Karpas-422 (cell line): ENCODE measurements at places on chromosomes 13 and 19.
A peak's percentile ranks its signal among the peaks of the same experiment; 100 is the strongest.

GRCh38 chr13:110627761-110628476 lies 12.6 kb downstream of the NAXD start:
- no peak for DNase-seq

GRCh38 chr19:51016798-51017683 lies 2.5 kb downstream of the KLK10 start:
- no peak for DNase-seq

DNA sequence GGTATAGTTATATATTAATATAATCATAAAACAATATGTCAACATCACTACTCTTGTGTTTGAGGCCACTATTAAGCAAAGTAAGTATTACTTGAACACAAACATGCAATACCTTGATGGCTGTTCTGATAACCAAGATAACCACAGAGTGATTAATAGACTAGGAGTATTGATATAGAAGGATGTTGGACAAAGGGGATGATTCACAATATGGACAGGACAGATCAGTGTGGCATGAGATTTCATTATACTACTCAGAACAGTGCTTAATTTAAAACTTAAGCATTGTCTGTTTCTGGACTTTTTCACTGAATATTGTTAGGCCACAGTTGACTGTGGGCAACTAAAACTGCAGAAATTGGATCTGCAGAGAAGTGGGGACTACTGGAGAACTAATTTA lies 384.2 kb downstream of the SLITRK1 start:
- no peak for DNase-seq

DNA sequence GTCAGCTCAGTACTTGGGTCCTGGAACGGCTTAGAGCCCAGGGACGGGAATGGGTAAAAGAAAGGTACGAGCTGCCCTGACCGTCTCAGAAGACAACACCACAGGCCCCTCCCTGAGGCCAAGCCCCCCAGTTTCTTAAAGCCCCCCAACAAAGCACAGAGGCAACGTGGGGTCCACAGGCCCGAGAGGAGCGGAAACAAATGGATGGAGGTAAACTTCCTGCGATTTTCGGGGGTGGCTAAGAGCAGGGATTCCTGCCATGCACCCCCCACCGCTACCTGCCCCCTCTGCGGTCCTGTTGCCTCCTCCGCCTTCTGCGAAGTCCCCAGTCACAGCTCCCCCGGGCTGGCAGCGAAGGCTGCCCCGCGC lies 48.2 kb downstream of the PTPRS start:
- peak; percentile 73 for DNase-seq

DNA sequence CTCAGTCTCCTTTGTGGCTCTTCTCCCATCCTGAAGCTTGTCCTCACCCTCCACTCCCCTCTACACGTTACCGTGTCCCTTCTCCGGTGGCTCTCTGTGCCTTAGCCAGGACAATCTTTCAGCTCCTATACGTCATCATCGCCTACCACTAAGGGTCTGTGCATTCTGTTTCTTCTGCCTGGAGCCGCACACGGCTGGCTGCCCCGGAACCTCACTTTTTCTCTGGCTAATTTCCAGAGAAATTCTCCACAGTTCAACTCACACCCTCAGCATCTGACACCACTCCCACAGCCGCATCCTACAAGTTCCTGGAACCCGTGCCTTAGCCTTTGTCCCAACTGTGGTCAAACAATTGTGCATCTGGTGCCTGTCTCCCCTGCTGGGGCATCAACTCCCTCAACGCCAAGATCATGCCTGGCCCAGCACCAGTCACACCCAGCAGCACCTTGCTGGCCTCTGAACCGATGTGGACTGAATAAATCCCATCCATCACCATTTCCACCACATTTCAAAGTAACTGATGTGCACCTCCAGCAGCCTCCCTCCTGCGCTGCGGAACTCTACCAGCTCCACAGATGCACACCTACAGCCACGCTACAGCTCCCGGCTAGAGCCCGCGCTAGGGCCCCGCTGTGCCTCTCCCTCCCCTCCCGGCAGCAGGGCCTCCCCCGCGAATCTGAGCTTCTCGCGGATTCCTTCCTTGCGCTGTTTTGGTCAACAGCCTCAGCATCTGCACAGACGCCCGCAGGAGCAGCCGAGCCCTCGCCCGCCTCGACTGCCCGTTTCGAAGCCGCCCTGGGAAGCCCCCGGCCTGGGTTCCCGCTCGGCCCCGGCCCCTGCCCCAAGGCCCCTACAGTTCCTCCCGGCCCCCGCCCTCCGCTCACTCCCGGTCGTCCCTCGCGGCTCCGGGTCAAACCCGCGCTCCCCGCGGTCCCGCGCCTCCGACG lies 689 bp downstream of the DCUN1D2 start:
- peak; percentile 79 for DNase-seq

GRCh38 chr19:41872775-41873647 lies 4.1 kb upstream of the CD79A start:
- peak; percentile 92 for DNase-seq

GRCh38 chr19:47758443-47758804 lies 13.1 kb downstream of the NOP53 start:
- DNase-seq, result no peak

GRCh38 chr13:33571618-33572017 lies 246.3 kb upstream of the RFC3 start:
- no peak for DNase-seq

DNA sequence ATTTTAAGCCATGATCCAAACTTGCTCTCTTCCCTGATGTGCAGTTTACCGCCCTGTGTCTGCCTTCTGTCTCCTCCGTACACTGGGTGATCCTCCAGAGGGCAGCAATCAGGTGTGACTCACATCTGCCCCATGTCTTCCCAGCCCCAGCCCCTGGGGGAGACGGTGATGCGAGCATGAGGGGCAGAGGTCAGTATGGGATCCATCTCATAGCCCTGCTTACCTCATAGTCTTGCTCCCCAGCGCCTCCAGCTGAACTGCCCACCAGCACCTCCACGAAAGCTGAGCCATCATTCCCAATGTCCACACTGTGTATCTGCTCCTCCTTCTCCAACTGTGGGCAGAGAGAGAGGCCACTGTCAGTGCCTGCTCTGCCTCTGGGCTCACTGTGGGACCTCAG lies 14.6 kb downstream of the XRCC1 start:
- no peak for DNase-seq

DNA sequence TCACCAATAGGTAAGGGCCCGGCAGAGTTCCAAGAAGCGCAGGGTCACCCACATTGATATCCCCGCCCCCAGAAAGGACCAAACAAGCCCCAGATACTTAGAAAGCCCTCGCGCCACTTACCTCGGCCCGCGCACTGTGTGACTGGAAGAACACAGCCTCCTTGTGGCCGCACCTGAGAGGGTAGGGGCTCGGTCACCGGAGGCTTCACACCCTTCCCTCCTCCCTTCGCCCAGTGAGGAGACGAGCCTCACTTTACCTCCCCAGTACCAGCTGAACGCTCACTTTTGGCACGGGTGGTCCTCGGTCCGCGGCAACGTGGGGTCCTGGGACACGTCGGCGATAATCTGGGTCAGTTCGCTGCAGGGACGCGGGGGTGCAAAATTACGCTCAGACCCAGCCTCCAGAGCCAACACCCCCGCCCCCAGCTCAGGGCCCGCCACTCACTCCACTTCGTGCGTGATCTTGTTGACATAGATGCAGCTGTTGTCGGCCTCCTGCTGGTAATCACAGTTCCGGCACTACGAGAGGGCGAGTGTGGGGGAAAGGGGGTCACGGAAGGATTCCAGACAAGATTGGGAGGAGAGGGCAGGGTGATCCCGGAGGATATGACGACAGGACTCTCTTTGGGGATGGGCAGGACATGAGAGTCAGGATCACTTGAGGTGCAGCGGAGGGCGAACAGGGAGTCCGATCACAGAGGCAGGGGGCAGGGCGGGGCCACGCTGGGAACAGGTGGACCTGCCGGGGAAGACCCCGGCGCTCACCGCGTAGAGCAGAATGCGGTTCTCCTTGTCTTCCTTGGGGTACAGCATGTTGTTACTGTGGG lies 568 bp downstream of the POLR2I start:
- peak; percentile 73 for DNase-seq

DNA sequence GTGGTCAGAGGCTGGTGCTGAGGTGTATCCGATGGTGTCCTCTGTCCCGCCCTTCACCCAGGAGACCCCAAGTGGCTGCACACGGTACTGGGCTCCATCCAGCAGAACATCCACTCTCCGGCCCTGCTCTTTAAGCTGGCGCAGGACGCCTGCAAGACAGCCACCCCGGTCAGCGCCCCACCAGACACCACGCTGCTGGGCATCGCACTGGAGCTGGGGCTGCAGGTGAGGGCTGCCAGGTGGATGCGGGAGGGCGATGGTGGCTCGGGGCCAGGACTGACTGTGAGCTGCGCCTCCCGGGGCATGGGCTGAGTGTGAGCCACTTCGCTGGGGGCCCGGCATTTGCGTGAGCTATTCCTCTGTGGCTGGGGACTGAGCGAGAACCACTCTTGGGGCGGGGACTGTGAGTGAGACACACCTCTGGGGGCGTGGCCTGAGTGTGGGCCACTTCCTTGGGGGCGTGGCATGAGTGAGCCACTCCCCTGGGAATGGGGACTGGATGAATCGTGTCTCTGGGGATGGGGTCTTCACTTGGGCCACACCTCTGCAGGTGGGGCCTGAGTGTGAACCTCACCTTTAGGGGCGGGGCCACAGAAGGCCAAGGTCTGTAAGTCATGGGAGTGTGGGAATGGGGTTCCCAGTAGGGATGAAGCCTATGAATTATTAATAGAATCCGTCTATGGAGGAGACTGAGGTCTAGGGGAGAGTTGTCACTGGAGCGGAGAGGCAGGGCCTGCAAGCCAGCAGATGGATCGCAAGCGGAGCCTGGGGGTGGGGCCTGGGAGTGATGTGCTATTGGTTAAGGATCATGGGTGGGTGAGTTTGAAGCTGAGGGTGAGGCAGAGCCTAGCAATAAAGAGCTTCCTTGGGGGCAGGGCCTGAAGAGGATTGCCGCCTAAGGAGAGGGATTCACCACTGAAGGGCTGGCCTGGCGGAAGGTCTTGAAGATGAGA lies 30.5 kb downstream of the ZSWIM4 start:
- DNase-seq, result peak; percentile 71

DNA sequence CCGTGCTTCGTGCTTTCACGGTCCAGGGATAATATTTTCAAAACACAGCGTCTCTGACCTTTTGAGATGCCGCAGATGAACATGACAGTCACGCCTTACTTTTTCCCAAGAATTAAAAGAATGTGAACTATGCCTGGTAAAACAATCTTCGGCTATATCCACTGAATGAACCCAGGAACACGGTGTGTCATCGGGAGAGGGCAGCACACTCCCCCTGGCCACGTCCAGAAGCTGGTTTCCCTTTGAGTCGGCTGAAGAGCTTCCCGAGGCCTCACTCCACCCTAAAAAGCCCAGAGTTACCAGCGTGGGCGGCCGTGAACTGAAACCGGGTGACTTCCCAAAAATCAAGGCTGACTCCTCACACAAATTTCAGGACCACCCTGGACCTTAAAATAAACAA lies 22.9 kb upstream of the SHISA2 start:
- no peak for DNase-seq

DNA sequence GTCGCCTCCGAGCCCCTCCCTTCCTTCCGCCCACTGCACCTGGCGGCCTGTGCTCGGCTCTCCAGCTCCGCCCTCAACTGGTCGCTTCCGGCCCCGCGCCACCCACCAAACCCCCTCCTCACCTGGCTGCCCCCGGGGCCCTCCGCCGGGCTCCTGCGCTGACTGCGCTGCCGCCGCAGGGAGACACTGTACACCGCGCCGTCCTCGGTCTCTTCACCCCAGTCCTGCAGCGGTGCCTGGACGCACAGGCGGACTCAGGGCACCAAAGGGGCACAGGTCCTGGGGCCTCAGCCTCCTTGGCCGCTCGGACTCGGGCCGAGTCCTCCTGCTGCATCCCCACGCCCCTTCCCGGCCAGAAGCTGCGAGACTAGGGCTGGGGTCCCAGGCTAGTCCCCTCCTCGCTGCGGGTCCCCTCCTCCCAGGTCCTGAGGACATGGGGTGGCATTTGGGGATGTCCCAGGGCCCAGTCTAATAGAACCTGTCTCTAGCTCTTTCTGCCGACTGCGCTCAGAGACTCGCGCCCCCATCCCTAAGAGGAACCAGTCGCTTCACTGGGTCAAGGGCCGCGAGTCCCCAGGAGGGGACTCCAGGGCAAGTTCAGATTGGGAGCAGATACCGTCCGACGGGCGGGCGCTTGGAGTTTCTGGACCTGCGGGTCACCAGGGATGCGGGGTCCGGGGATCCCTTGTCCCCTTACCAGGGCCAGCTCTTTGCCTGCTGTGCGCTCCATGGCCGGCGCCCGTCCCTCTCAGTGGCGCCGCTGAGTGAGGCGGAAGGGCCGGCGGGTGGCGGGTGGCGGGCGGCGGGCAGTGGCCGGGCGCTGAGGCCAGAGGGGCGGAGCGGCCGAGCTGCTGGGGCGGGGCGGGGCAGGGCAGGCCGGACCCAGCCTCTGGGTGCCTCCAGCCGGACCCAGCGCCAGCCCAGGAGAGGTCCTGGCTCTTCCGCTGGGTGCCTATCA lies at the start of gene RGL3:
Gene RGL3 (minus strand): TSS at position 766 of the 958 bp plus-strand sequence. CDS start 36 bp downstream, at position 730.
- DNase-seq, result no peak

GRCh38 chr13:39952249-39953233 lies 297.1 kb downstream of the COG6 start:
- DNase-seq, result no peak

DNA sequence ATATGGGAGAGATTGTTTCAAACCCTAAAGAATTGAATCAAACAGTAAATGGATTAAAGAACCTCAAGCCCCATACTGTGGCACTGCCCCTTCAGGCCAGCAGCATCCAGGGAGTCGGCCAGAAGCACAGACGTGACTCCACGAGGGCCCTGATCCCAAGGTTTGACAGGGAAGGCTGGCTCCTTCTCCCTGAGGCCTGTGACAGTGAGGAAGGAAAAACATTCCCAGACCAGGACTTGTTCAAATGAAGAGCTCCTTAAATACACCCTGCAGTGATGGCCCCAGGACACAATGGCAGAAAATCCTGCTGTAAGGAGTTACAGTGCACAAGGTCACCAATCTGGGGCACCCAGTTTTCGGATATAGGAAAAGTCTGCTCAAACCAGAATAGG lies 91.0 kb downstream of the COL4A1 start:
- no peak for DNase-seq

DNA sequence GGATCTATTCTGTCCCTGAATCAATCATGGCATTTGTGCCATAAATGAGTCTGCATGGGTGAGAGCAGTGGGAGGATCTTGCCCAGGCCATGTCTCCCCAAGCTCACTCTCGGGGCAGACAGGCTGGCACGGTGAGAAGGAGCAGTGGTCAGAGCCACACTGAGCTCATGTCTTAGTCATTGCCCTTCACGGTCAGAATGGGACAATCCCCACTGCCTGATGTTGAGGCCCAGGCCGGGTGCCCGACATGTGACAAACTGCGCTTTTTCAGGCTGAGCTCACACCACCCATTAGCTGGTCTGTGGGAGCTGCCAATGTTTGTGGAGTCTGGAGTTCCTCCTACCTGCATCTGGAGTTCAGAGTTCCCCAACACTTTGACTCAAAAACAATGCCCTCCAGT lies 481.9 kb downstream of the COG6 start:
- DNase-seq, result no peak

- no peak for DNase-seq
Observed at GRCh38 chr19:58535857-58536256, 8.0 kb upstream of the TRIM28 start.

GRCh38 chr19:12800466-12800770 lies 1.2 kb downstream of the PRDX2 start:
- no peak for DNase-seq

DNA sequence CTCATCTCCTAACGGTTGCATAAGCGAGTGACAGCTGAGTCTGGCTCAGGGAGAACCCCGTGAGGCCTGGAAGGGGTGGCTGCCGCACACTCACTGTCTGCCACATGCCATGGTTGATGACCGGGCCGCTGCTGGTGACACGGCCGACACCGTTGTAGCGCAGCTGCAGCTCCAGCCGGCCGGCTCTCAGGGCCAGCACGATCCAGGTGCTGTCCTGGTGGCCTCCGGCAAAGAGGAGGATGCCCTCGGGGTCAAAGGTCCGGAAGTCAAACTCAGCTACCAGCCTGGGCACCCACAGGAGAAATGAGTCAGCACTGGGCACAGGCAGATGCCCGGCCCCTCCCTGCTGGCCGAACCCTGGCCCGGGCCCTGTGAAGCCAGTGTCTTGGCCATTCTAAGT lies 31.7 kb downstream of the GAS6 start:
- DNase-seq, result no peak
